ENCODE measurements at places on chromosomes 13 and 19.
A peak's percentile ranks its signal among the peaks of the same experiment; 100 is the strongest.

DNA sequence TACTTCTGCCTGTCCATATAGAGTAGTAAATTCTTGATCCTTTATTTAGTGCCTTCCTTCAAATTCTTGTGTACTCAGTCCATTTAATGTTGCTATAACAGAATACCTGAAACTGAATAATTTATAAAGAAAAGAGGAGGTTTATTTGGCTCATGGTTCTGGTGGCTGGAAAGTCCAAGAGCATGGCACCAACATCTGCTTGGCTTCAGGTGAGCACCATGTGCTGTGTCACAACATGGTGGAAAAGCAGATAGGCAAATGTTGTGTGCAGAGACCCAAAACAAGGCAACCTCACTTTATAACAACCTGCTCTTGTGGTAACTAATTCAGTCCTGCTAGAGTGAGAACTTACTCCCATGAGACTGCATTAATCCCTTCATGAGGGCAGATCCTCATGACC, 195.3 kb downstream of the LMO7 start:
- no peak for DNase-seq

GRCh38 chr19:33022472-33023116, 42.1 kb downstream of the RHPN2 start:
- DNase-seq, result no peak

GRCh38 chr13:59677966-59678814, 485.5 kb downstream of the DIAPH3 start:
- DNase-seq, result peak; percentile 78

- no peak for DNase-seq
These were observed 38.0 kb downstream of the NFIX start for GRCh38 chr19:13033244-13033643.

DNA sequence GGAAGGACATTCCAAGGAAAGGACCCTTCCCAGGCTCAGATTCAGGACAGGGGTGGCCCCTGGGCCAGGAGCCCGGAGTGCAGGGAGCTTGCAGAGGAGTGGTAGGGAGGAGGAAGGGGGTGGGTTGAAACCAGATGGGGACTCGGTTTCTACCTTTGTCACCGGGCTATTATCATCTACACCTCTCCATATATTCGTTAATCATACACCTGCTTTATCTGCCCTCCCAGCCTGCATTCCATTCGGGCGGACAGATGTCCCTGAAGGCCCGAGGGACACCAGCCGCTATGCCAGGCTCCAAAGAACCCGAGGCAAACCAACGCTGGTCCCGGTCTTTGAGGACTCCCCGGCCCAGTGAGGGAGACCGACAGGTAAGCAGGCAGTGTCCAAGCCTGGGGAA, 15.5 kb upstream of the MYH14 start:
- DNase-seq, result no peak

DNA sequence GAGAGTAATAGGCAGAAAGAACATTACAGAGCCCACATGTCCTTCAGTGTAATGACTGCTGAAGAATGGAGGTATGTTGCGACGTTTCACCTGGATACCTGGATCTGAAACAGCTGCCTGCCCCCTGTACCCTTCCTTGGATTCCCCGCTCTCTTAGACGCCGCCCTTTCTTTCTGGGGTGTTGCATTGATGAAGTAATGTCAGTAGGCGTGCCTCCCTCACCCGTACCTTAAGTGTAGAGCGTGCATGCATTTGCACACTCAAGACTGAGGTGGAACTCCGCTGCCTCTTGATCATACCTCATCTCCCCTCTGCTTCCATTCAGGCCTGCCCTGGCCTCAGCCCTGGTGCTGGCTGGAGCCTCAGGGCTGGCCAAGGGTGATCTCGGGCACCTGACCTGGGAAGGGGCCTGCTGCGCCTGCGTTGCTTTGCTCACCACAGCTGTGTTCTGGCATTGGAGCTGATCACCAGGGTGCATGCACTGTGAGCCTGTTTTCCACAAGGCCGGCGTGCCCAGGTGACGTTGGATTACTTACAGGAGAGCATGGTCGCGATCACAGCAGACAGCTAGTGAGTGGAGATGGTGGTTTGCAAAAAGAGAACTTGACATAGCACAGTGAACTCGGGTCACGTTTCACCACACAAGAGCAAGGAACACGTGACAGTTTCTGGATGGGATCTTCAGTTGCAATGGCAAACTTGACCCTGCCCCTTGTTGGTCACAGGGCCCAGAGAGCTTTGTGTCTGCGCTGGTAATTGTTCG, 99.0 kb downstream of the ARHGEF7 start:
- peak; percentile 61 for DNase-seq

GRCh38 chr13:33999811-34000605, 182.1 kb downstream of the RFC3 start:
- no peak for DNase-seq

GRCh38 chr19:17227798-17228367, 1.9 kb downstream of the OCEL1 start:
- no peak for DNase-seq

GRCh38 chr13:50026788-50027473, 11.7 kb downstream of the KCNRG start:
- DNase-seq, result no peak

- peak; percentile 49 for DNase-seq
These were observed 5.1 kb downstream of the NOTCH3 start for GRCh38 chr19:15195371-15196334.

DNA sequence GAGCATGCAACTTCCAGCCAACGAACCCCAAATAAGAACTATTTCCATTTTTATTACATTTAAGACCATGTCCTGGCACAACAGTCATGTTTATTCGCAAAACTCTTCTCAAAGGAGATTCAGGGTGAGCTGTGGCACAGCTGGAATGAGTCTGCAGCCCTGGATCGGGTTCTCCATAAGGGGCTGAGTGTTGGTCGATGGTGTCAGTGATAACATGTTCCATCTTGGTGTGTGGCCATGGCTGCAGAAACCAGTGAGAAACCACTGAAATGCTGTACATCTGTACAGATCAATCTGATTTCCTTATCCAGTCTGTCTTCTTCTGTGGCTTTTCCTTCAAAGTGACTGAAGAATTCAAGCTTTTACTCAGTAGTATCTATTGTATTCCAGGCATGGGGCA, 15.2 kb downstream of the FAM124A start:
- no peak for DNase-seq

DNA sequence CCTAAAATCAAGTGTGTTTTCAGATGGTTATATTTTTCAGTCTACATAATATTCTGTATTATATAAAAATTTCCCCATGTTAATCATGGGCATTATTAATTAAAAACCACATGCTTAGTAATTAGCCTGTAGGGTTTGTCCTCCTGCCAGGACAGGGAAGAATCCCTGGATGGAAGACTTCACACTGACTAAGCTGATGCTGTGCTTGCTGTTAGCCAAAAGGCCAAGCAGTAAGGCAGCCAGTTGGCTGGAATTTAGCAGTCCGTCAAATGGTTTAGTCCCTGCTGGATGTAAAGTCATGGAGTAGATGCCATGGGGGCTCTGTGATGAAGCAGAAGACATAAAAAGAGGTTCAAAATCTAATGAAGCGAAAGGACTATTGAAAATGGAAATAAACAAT, 168.0 kb upstream of the OBI1 start:
- DNase-seq, result no peak

DNA sequence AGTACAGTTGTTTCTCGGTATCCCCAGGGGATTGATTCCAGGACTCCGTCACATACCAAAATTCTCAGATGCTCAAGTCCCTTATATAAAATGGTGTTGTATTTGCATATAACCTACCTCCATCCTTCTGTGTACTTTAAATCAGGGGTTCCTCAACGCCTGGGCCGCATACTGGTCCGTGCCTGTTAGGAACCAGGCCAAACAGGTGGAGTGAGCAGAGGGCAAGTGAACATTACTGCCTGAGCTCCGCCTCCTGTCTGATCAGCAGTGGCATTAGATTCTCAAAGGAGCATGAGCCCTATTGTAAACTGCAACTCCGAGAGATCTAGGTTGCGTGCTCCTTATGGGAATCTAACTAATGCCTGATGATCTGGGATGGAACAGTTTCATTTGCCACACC, 42.2 kb upstream of the KCTD4 start:
- no peak for DNase-seq

GRCh38 chr13:91621161-91621560, 222.7 kb downstream of the GPC5 start:
- DNase-seq, result no peak

DNA sequence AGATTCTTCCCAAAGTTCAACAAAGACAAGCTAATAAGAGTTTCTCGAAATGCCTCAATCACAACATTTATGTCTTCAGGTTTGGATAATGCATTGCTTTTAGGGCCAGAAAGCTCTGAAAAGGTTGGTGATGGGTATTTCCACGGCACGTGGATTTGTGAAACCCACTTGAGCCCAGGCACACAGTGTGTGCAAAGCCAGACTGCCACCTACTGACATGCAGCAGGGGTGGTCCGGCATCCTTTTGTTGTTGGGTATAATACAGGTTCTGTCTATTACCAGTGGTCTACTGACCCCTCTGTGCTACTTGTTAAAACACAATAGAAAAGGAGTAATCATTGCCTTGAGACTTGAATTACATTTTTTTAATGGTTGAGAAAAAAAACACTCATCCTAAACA, 225.6 kb downstream of the RAP2A start:
- DNase-seq, result peak; percentile 25

DNA sequence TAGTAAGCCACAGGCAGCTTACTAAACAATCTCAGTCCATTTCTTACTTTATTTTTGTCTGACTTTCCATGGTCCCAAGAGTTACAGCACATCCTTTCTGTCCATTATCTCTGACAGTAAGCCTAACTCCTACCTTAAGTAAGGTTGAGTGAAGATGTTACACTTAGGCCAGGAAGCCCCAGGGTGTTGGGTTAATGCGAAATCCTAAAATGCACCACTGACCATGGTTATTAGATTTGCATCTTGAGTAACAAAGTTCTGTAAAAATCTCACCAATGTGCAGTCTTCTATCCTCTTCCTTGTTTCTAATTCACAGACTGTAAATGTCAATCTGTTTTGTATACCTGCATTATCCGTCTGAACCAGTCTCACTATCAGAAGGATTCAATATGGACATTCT, 462.5 kb downstream of the FGF14 start:
- no peak for DNase-seq

DNA sequence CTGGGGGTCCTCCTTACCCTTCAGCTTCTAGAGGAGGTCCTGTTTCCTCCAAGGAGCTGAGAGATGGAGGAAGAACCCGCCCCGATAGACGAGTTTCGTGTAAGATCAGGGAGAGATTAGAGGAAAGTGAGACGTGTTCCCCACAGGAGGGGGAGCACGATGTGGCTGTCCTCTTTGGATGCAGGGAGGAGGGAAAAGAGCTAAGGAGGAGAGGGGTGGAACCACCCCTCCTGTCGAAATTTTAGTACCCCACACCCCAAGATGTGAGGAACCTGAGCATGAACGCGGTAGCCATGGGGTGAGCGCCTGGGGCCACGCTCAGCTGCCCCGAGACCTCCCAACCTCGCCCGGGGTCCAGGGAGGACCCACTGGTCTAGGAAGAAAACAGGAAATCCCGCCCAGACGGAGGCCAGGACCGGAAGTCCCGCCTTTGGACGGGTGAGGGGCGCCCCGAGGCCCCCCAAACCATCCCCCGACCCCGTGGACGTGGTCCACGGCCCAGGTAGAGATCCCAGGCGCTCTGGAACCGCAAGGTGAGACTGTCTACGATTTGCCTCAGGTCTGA, 1.2 kb downstream of the AKT1S1 start:
- DNase-seq, result peak; percentile 72

DNA sequence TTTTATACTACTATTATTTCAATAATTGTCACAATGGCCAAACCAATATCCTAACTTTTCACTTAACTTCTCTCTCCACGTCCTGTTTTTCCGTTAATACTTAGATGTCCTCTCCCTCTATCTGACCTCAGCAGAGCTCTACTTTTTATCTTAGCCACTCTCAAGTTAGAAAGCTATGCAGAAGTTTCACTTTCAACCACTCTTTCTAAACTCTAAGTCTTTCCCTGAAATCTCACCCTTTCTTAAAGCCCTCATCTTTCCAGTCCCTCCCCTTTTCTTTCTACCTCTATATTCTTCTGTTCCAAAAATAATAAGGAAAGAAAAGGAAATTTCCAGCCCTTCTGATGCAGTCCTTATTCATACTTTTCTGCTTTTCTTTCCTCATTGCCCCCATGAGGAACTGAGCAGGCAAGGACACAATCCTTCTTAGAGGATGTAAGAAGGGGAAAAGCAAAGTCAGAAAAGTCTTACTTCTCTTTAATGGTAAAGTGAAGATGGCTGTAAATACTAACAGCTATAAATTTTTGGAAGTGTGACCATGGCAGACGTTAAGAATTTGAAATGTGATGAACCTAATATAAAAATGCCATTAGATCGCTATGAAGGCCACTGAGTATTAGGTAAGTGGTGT, 23.0 kb downstream of the FAM216B start:
- DNase-seq, result no peak

DNA sequence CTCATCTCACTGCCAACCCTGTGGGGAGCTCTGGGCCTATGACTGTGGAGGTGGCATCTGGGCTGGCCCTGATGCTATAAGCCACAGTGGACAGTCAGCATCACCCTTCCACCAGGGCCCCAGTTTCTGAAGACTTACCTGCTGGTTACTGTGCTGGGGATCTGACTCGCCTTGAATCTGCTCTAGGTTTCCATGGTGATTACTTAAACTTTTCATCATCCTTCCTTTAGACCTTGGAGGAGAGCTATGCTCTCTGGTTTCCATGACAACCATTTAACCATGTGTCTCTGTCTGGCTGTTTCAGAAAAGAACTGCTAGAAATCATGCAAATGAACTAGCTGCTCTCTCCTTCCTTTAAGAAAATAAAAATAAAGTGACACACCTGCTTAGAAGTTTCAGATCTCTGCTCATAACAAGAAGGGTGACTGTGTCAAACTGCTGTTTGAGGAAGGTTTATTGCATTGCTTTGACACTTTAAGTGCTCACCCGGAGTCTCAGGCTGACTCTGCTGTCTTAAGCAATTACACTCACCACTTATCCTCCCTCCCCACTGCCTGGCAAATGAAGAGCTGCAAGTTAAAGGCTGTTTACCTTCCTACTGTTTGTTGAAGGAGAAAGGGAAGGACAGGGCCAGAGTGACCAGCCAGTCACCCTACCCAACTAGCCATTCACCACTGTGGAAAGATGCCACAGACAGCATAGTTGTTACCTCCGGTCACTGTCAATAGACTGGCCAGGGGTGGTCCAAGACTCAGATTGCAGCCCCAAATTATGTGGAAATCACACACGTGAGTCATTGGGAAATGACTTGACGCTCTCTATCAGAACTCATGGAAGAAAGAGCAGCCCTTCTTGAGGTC, 87.6 kb downstream of the HSPH1 start:
- DNase-seq, result peak; percentile 74

GRCh38 chr19:6421075-6422014, 3.3 kb downstream of the KHSRP start:
- no peak for DNase-seq

DNA sequence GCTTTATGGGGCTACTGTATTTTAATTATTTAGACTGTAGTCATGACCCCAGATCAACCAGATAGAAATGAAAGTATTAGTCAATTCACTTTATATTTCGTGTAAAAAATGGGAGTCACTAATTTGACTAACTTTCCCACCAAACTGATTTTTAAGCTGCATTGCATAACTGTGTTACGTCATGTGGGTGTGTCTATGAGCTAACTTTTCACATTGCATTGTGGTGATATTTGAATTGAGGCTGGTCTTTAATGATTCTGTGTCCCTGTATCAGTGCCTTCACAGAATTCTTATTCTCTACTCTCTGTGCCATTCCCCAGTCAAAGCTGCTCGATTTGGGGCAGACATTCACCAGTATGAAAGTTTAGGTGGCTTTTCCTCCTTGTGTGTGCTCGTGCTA, 172.7 kb upstream of the MAB21L1 start:
- DNase-seq, result no peak
